ENCODE measurements at places on chromosomes 11 and 22.

GRCh38 chr11:13378316-13378715, 84.7 kb downstream of the BTBD10 start:
- DNase-seq, result no peak

GRCh38 chr11:17513853-17514252, 30.4 kb downstream of the USH1C start:
- DNase-seq, result no peak

DNA sequence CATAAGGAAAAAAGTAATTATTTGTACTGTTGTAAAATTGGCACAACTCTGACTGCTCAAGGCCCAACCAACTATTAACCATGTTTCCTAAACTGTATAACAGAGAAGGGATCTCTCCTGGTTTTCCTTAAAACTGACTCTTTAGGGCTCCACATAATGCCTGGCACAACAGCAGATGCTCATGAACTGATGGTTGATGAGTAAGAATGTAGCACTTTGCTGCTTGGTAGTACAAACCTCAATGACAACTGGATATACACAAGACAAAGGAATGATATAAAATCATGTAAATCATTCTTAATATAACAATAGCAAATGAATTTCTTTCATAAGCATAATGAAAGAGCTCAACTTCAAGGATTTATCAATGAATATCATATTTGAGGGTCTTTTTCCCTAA, 11.7 kb downstream of the MSANTD2 start:
- no peak for DNase-seq

DNA sequence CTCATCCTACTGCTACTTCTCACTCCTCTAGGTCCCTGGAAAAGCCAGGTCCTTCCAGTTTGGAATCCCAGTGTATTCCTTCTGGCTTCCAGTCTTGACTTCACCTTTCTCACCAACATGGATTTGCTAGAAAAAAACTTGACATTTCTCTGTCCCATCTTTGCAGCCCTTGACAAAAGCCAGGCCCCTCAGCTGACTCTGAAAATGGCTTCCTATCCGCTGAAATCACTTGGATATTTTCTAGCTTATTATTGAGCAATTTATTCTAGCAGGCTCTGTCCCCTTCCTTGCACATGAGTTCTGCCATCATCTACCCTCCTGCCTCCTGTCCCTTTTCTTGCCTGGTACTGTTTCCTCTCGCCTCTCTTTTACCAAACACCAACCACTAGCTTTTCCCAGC, 427.2 kb downstream of the BUD13 start:
- no peak for DNase-seq

- no peak for DNase-seq
Observed at GRCh38 chr22:27474112-27474571, 327.4 kb downstream of the MN1 start.

DNA sequence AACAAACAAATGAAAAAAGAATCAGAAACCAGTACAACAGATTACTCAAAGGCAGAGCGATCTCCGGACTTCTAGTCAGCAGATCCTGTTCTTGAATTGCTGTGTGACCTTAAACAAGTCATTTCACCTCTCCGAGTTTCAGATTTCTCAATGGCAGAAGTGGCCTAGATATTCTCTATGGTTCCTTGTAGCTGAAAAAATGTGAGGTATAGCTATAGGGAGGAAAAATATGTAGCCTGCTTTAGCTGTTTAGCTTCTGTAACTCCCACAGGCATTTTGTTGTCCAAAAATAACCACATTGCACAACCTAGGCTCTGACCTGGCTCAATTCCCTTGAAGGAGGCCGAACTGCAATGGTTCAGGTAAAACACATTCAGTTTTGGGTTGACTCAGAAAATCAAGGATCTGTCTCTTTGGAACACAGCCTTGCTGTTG, 100.7 kb downstream of the DBX1 start:
- no peak for DNase-seq

DNA sequence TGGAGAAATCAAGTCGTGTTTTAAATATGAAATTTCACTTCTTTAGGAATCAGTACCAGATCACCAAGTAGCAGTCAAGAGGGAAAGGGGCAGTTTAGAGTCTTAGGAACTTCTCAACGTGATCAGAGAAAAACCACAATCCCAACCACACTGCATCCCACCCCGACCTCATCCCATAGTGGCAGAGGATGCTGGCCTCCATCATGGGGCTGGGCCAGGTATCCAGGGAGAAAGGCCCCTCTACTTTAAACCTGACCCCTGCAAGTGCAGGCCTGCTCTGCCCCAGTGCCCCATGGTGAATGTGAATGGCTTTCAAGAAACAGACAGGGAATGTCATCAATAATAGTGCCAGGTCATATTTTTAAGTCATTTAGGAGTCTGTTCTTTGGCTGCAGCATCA, 12.1 kb downstream of the CHST1 start:
- no peak for DNase-seq

DNA sequence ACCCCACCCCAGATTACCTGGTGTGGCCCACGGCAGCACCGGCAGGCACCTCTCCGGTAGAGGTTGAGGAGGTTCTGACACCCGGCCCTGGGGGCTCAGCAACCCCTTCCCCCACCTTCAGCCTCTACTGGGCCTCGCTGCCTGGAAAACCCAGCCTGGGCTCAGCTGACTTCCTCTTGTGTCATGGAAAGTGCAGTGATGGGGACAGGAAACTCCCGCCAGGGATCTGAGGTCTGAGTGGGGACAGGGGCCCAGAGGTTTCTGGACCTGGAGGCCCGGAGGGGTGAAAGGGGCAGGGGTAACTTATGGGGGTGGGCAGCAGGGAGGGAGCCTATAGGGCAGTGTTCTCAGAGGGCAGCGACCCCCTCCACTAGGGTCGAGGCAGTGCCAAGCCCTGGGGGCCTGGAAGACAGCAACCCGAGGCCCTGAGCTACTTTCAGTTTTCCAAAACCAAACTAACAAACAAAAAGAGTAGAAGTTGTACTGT, 10.0 kb upstream of the CD5 start:
- DNase-seq, result no peak

GRCh38 chr11:313787-314553, at the start of gene IFITM1:
IFITM1 (plus strand) TSS chr11:314040; CDS start chr11:314171, 131 bp downstream.
- DNase-seq, result peak; percentile 67

- DNase-seq, result no peak
Observed at GRCh38 chr11:78274739-78275138, 86.0 kb downstream of the USP35 start.

- no peak for DNase-seq
Observed at GRCh38 chr22:18111759-18112330, 1.2 kb downstream of the TUBA8 start.

DNA sequence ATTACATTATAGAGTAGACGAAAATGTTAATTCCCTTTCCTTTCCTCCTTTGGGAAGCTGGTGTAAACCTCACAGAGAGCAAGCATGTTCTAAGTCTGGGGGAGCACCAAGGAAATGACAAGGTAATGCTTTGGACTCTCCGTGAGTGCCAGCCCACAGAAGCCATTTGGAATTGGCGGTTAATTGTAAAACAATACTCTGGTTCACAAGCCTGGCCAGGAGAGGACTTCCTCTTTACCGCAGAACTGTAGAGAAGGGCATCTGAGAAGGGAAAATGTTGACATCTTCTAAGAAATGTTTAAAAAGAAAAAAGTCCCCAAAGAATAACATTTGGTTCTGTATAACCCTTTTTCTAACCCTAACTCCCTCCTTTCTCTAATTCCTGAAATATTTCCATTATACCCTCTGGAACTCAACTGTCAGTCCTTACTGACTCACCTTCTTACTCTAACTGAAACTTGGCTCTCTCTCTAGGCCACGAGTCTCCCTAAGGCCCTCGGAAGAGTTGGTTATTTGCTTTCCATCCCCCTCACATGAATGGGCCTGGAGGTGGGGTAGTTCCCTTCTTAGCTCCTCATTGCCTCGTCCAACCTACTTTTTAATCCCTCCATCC, 379.8 kb downstream of the SOX6 start:
- peak; percentile 21 for DNase-seq

GRCh38 chr11:104541701-104542100, 356.6 kb downstream of the CASP12 start:
- no peak for DNase-seq

Measured in hematopoietic multipotent progenitor cell treated with erythropoietin and hydrocortisone succinate and interleukin-3 and kit ligand, for 6 days (in vitro differentiated cells).